ENCODE measurements at places on chromosomes 13 and 19.

DNA sequence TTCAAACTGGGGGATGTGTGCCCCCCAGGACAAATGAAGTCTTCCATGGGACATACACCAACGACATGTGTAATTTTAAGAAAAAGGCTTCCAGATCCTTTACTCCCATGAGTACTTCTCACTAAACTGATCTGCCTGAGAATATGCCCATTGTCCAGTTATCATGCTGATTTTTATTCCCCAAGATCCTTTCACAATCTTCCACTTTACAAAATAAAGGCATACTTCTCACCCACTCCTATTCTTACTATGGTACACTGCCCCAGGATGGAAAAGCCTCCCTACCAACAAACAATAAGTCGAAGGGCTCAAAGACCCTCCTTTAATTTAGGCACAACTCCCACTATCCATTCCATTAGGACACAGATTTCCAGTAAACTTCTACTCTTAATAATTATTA, 3.5 kb downstream of the SPART start:
- DNase-seq = no peak

- no peak for DNase-seq
These were observed 90.2 kb downstream of the DNAJC15 start for GRCh38 chr13:43113603-43114002.

GRCh38 chr13:78067290-78067689, 148.7 kb upstream of the EDNRB start:
- no peak for DNase-seq

DNA sequence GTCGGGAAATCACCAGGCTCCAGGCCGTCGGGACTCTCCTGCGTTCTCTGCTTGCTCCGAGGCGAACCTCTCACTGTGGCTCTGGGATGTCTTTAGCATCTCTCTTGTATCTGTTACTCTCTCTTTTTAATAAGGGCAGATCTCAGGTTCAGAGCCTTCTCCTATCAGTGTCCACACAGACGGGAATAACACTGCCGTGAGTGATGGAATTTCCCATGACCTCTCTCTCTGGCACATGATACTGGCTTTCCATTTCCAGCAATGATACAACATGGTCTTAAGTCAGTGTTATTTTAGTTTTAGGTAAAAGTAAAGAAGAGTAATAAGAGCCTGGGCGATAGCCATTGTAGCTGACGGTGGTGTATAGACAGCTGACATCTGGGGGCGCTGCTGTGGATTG, 9.3 kb downstream of the ZNF444 start:
- no peak for DNase-seq

DNA sequence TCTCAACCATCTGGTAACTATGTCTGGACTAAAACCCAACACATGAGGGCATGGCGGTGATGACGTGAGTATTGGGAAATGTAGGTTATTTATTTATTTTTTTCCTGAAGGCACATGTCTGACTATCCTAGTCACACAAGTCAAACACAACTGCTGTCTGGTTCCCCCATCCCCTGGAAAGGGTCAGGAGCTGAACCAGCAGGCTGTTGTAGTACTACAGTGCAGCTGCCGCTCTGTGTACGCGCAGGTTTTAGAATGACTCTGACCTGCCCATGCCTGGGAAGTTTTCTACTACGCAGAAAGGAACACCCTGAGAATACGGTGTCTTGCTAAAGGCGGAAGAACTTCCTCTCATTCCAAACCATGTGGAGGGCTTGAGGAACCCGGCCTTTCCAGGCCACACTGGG, 1.2 kb downstream of the SLC7A1 start:
- DNase-seq = peak; percentile 71

- no peak for DNase-seq
These were observed 273.4 kb downstream of the DACH1 start for GRCh38 chr13:71593566-71593965.

DNA sequence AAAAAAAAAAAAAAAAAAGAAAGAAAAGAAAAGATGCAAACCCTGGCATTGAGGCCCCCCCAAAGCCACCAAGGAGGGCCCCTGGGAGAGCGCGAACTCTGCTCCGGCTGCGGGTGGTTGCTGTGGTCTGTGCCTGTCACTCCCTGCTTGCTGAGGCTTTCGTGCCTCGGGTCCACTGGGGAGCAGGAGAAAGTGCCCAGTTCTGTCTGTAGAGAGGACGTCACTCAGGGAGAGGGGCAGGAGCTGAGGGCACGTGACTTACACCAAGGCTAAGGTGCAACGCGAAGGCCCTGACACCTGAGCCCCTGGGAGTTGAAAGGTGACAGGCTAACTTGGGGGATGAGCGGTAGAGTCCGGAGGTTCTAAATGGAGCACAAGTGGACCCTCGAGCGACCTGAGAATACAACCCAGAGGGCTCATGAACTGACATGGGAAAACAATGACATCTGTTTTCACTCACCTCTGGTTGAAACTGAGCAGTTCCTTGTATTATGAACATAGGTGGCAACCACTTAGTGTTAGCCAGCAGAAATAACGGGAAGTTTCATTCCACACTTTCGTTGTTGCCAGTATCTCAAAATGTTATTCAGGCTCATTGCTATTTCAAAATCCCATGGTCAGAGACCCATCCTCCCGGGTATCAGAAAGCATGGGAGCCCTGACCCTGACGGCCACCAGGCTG, 69.2 kb upstream of the TM9SF2 start:
- peak; percentile 53 for DNase-seq

DNA sequence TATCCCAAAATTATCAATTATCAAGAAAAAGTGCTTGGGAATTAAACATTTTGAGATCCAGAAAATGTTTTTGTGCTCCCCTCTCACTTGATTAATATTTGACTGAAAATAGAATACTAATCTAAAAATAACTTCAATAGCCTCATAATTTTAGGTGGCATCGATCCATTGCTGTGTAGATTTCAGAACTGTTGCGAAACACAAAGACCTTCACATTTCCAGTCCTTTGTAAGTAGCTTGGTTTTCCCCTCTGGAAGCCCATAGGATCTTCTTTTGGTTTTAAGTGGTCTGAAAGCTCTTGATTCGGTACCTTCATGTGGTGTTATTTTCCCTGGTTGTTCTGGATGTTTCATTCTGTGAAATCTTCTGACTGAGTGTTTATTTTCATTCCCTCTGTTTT, 176.5 kb downstream of the NUFIP1 start:
- no peak for DNase-seq

- no peak for DNase-seq
These were observed 955.9 kb downstream of the SLITRK6 start for GRCh38 chr13:84843368-84843767.

DNA sequence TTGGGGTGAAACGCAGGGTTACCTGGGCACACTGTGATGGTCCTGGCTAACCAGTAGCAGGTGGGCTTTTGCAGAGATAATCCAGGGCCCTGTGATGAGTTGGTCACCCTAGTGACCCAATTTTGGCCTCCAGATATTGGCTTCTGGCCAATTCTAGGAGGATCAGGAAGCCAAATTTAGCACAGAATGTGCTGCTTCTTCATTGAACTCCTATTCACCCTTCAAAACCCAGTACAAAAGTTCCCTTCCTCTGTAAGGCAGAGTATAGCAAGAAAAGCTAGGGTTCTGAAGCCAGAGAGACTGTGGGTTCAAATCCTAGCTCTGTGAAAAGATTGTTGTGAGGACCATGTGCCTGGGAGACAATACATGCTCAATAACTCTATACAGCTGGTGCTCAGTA, 70.8 kb downstream of the INSR start:
- no peak for DNase-seq

DNA sequence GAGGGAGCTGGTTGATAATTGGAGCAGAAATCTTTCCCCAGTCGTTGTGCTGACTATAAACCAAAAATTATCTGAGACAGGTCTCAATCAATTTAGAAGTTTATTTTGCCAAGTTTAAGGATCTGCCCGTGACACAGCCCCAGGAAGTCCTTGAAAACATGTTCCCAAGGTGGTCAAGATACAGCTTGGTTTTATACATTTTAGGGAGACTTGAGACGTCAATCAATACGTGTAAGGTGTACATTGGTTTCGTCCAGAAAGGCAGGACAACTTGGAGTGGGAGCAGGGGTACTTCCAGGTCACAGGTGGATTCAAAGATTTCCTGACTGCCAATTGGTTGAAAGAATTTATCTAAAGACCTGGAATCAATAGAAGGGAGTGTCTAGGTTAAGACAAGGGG, 17.6 kb downstream of the CFAP97D2 start:
- DNase-seq = no peak

DNA sequence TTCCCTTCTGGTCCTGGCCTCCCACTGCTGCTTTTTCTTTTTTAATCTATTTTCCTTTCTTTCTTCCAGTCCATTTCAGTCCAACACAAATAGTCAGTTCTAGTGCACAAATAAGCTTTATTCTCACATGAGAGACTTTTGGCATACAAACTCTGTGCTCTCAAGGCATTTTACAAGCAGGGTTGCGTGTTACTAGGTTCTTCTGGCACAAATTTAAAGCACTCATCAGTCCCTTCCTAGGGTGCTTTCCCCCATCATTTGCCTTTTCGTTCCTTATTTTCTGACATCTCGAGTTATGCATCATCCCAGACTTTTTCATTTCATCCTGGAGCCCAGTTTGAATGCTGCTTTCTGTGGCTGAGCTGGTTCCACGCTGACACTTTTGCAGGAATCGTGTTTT, 29.8 kb upstream of the IL17D start:
- DNase-seq = no peak

- DNase-seq = no peak
These were observed 5.3 kb upstream of the PTPRS start for GRCh38 chr19:5345895-5346386.

GRCh38 chr13:62357887-62358645, 942.4 kb upstream of the PCDH20 start:
- peak; percentile 18 for DNase-seq

DNA sequence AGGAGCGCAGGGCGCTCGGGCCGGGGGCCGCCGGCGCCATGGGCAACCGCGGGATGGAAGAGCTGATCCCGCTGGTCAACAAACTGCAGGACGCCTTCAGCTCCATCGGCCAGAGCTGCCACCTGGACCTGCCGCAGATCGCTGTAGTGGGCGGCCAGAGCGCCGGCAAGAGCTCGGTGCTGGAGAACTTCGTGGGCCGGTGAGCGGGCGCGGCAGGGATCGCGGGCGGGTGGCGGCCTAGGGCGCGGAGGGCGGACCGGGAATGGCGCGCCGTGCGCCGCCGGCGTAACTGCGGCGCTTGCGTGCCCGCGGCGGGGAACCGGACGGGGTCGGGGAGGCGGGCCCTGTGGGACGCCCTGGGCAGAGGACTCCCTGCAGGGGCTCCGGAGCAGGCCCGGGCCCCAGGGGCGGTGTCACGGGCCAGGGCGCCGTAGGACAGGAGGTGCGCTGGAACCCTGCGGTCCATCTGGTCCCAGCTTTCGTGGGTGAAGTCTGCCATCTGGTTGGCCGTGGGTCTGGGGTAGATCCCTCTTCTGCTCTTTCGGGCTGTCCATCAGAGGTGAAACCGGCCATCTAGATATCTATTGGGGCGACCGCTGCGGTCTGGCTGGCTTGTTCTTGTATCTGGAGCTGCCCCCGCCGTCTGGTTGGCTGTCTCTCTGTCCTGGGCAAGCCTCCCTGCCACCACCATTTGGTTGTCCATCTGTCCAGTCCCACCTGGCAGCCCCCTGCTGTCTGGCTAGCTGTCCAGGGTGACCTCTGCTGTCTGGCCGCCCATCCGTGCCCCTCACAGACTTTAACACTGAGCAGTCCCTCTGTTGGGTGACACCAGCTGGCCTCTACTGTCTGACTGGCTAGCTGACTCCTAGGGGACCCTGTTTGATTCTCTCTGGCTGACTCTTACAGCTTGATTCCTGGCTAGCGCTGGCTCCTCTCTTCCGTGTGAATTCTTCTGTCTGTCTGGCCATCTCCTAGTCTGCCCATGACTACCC, 622 bp downstream of the DNM2 start:
- DNase-seq = peak; percentile 64
